ENCODE measurements at places on chromosomes 6 and 20.

GRCh38 chr6:16635810-16636602 lies 125.3 kb downstream of the ATXN1 start:
- no peak for DNase-seq

- DNase-seq: peak; percentile 72
These were observed 30.9 kb upstream of the NEDD9 start for GRCh38 chr6:11263291-11263775.

GRCh38 chr20:49505518-49505917 lies 23.1 kb upstream of the KCNB1 start:
- DNase-seq: no peak

DNA sequence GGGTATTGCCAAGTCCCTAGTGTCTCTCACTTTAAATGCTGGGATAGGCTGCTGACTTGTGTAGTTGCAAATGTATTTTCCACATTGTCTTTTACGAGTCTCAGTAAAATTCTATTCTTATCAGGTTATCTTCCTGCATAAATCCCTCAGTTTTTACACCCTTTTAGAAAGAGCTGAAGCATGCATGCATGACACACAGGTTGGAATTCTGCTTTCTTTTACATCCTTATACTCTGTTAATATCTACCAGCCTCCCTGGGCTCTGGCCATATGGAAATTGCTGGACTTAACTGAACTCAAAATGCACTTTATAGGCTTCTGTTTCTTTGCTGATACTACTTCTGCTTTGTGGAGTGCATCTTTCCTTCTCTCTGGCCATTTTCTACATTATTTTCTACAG lies 477.4 kb downstream of the FRK start:
- DNase-seq: no peak

DNA sequence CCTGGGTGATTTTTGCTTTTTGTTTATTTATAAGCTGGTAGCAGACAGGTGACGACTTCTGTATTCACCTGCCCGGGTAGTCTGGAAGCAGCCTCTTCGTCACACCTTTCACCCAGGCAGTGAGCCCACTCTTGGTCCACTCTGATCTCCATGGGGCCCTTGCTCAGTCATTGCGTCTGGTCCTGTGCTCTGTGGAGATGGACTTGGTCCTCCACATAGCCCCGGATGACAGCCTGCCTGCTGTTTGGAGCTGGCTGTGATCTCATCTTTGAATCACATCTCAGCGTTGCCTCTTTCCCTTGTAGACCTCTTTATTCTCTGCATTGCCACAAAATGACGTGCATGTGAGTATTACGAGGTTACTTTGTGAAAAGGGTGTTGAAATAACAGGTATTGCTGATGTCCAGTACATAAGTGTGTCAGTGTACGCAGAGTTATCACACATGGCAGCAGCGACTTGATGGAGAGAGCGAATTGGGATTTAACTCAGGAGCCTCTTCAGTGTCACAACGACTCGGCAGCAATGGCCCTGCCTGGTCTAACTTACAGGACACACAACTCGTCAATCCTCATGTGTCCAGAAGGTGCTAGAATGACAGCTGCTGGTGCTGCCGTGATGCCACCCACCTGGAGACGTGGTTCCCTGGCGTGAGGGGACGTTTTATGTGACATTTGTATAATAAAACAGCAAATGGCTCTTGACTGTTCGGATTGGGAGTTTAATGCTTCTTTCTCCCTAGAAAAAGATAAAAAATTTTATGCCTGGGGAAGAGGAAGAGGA lies 24.2 kb upstream of the FRMD1 start:
- DNase-seq: peak; percentile 40

GRCh38 chr20:50865591-50865990 lies 65.6 kb downstream of the ADNP start:
- DNase-seq: no peak

All from upper lobe of right lung (tissue), 1 donor.